ENCODE measurements at places on chromosomes 4 and X.

DNA sequence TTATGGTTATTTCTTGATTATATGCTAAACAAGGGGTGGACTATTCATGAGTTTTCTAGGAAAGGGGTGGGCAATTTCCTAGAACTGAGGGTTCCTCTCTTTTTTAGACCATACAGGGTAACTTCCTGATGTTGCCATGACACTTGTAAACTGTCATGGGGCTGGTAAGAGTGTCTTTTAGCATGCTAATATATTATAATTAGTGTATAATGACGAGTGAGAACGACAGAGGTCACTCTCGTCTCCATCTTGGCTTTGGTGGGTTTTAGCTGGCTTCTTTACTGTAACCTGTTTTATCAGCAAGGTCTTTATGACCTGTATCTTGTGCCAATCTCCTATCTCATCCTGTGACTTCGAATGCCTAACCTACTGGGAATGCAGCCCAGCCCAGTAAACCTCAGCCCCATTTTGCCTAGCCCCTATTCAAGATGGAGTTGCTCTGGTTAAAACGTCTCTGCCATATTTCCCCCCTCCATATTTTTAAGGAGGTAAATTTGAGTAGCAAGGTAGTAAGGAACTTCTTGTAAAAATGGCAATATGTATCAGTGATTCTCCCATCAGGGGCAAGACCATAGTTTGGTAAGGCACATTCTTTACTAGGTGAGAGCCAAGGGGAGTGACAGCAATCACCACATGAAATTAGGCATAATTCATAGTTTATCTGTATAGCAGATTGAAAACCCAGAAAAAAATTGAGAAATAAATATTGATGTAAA lies 2.6 kb downstream of the CXCL2 start:
- no peak for DNase-seq

- no peak for DNase-seq
These were observed 5.6 kb downstream of the GAK start for GRCh38 chr4:926538-926937.

DNA sequence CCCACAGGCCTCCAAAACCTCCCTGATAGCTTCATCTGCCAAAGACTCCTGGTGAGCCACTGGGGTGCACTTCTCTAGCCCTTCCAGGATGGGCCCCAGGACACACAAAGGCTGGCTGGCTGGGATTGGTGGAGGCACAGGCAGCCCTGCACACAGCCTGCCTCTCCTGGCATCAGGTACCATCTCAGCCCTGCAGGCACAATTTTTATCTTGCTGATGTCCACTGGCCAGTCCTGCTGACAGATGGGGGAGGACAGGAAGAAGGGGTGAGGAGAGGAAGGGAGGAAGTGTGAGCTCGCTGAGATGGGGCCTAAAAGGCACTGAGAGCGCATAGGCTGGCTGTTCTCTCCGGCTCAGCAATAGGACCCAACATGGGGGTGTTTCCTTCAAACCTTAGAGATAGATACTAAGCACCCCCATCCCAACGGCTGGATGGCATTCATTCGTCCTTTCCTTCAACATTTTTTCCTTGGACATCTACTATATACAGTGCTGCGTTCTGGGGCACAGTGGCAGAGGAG lies 92.7 kb downstream of the PJA1 start:
- DNase-seq: no peak

DNA sequence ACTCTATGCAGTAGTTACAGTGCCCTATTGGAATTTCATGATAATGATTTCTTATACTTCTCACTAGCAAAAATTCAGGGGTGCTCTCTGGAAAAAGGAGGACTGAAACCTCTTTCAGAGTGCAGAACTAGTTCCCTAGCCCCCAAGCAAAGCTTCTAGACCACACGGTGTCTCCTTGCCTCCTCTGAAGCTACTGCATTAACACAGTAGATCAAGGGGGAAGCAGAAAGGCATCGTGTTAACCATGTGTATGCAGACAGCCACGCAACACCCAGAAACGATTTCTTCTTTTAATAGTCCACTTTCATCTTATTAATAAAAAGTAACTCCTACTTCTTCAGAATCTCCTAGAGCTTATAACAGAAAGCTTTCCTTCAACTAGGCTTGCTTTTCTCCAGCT lies 44.7 kb downstream of the MAML3 start:
- no peak for DNase-seq

DNA sequence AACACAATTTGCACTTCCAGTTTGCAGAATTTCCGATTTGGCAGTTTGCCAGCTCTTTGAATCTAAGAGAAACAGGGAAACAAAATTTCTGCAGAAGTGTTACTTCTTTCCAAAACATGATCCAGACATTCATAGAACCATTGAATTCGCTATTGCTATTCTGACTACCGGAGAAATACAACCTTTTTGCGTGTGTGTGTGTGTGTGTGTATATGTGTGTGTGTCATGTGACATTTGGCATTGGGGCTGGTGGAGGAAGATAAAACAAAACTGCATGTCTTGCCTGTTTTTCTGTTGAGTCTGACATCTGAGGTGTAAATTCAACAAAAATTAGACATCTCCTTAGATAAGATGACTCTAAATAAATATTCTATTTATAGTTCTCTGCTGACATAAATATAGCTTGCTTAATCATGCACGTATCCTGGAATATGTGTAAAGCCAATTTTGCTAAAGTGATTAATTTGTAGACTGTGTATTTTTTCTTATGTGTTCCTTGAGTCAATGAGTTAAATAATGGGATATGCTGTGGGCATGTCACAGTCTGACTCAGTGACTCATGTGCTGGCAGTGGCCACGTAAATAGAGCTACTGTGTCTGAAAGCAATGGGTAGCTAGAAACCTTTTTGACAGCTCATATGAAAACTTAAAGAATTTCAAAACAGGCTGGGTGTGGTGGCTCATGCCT lies 98.9 kb downstream of the HPGD start:
- DNase-seq: no peak

DNA sequence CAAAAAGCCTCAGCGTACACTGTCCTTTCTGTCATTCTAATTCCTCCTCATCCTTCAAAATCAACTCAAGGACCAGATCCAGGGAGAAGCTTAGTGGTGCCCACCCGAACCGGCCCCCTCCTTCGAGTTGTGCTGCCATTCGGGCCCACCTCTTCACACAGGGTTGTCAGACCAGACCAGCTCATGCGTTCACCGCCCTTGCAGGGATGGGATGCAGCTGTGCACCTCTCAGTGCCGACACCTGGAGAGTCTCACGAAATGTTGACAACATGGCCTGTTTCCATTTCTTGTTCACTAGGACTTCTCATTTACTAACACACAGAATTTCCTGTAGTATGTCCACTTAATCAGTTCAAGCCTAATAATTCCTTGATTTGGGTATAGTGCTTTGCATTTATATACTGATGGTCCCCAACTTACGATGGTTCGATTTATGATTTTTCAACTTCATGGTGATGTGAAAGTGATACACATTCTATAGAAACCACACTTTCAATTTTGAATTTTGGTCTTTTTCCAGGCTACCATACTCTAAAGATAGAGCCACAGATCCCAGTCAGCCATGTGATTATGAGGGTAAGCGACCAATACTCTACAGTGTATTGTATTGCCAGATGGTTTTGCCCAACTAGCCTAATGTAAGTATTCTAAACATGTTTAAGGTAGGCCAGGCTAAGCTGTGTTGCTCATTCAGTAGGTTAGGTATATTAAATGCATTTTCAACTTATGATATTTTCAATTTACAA lies 23.3 kb downstream of the PKD2 start:
- DNase-seq: no peak
